Activated naive CD8-positive, alpha-beta T cell treated with anti-CD3 and anti-CD28 coated beads, Interleukin-2, amount 10 ng/mL, durations not matched to agents 7 days and 5 days (primary cell): ENCODE measurements at places on chromosomes 16 and 17. TPM values are rescaled to one million over a fixed set of nuclear protein-coding genes. Genes with fewer than 3 reads are reported as not detected.

Gene TNS4
- 9.0 TPM for total RNA-seq

Gene AGRP
- not detected for total RNA-seq

DNA sequence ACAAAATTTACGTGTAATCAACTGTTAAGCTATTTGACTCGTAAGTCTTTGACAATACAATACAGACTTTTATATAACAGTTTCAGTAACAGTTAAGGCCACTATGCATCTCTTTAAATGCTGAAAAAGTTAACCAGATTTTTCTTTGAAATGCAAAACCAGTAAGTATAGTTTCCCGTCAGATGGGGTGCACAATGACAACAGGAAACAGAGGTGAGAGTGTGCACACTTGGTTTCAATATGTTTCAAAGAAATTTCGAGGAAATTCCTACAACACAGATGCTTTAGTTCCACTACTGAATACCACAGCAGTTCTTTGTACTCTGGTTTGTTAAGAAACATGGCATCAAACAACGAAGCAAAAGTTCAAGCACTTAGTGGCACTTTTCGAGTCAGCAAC is 48.4 kb downstream of the RNF157 start:
- H3K27me3 ChIP-seq = no peaks in the 10 kb centered on the region
- peak overlapping the region; percentile 74 for H3K4me3 ChIP-seq
- DNase-seq = no peak

DNA sequence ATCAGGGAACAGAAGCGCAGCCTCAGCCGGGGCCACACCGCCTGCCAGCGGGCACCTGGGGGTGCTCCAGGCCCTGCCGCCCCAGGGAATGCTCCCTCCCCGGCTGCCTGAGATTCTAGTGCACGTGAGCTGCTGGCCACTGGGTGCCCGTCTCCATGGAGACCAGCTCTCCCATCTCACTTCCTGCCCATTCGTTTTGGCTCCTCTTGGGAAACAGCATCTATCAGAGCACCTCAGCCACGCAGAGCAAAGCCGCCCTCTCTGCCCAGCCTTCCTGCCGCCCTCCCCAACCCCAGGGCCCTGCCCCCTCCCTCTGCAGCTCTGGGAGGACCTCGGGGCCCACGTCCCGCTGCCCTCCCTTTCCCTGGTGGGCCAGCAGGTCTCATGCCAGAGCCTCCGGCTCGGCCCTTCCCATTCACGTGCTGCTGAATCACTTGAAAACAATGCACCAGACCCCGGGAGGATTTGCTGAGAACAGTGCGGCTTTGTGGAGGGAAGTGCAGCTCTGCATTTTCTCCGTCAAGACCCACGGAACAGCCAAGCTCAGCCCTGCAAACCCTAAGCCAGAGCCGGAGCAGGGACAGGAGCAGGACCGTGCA is 19.4 kb downstream of the CEP295NL start:
- H3K27me3 ChIP-seq = peaks cover 1% of the 10 kb centered on the region
- peaks cover 26% of the 10 kb centered on the region for H3K4me1 ChIP-seq
- no peak overlapping the region for H3K4me3 ChIP-seq

GRCh38 chr17:75888484-75888883 is 8.3 kb downstream of the TRIM65 start:
- no peak overlapping the region for H3K4me3 ChIP-seq
- H3K27ac ChIP-seq = no peak overlapping the region
- DNase-seq = no peak
- no peaks in the 10 kb centered on the region for H3K36me3 ChIP-seq
- no peaks in the 10 kb centered on the region for H3K27me3 ChIP-seq
- H3K4me1 ChIP-seq = no peaks in the 10 kb centered on the region
